Renal cortex interstitium (tissue), 15 donors: ENCODE measurements at places on chromosomes 1 and 21. TPM values are rescaled to one million over a fixed set of nuclear protein-coding genes. Genes with fewer than 3 reads are reported as not detected.

DNA sequence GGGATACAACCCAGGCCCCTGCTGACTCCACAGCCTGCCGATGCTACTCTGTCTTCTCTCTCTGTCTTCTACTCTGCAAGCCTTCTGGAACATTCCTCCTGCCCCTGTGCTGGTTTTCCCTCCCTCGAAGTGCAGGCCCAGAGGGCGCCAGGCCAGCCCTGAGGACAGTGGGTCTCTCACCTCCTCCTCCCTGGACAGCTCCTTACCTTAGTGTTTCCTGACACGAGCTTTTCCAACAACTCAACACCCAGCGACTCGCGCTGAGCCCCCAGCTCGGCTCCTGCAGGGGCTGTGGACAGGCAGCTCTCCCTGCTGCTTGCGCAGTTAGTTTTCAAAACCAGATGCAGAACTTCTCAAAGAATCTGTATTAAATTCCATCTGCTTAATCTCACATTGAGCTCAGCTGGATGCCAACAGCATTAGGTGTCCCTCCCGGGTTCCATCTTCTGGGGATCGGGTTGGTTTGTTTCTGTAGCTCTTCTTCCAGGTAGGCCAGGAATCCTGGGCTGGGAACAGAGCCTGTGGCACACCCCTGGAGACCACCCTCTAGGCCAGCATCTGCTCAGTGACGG, 54.2 kb downstream of the PTPRU start:
- DNase-seq = no peak

- no peak for DNase-seq
Observed at GRCh38 chr1:116765962-116766361, 11.7 kb downstream of the CD2 start.

RUSC1 gene
- polyA plus RNA-seq = 38.1 TPM

KCNJ10 gene
- polyA plus RNA-seq = 25.3 TPM

GRCh38 chr1:59367301-59368007, 70.6 kb downstream of the FGGY start:
- no peak for DNase-seq
